ENCODE measurements at places on chromosomes 3 and 15.

DNA sequence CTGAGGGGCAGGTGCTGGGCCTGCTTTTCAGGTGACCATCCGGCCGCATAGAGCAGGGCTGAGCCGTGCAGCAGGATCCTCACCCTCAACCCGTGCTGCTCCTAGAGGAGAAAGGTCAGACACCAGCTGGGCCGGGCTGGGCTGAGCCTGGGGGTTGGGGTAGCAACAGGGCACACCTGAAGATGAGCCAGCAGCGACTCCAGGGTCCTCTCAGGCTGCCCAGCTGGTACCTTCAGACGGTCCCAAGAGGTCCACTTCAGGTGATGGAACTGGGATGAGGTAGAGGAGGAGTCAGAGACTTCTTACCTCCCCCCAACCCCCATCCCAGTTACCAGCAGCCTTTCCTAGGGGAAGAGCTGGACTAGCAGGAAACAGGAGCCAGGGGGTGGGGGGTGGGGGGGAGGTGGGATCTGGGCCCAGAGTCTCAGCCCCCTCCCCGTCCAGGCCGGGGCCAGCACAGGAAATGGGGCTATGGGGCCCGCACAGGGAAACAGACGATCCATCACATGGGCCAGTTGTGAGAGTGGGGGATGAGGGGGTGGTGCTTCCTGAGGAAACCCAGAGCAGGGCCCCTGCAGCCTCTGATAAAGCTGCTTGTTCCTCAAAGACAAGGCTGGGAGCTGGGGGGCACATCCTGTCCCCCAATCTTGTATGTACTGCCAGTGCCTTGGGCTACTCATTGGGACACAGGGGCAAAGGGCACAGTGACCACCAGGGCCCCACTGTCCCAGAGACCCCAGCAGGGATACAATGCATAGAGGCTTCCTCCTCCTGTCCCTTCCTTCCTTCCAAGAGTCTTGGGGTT lies 3.0 kb downstream of the INKA1 start:
- peak; percentile 40 for DNase-seq

DNA sequence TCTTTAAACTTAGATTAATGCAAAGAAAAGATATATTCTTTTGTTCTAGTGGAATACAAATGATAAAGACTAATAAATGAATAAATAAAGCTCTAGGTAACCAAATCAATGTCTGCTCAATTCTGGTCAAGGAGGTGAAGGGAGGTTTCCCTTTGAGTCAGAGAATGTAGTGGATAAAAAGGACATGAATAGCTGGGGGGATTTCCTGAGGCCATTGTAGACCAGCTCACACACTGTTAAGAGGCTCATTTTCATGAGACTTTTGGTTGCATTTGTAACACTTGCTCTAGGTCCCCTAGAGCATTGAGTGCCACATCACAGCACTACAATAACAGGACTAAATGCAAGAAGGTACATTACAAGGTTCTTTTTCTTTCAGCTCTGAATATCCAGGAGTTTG lies 170.7 kb downstream of the TIGIT start:
- no peak for DNase-seq

- peak; percentile 69 for DNase-seq
Observed at GRCh38 chr15:44194323-44195150, 534 bp downstream of the FRMD5 start.

DNA sequence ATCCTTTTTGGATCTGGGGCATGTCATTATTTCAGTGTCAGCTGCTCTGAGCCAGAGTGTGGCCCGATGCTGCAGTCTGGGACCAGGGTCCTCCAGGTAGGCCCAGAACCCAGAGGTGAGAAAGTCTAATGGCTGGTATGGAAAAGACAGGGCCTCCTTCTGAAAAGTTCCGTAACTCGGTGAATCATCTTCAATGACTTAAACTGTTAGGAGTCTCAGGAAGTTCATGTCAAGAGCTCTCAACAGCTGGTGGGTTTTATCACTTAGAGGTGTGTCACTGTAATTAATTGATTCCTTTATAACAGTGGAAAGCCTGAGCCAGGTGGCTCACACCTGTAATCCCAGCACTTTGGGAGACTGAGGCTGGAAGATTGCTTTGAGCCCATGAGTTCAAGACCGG lies 28.5 kb upstream of the PDE8A start:
- no peak for DNase-seq

DNA sequence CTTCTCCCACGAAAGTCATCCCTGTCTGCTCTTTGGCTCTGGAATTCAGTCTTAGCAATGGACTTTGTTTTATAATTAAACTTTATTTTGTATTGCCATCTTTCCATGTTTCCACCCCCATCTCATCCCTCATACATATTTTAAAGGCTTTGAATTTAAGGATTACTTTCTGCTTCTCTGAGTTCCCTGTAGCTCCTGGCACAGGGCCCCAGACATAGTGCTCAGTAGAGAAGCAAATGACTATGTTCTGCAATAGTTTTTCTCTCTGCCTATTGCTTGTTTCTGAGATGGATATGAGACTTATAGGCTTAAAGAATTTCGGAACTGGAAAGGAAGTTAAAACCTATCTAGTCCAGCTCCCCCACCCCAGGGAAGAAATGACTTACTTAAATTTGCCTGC lies 197.0 kb downstream of the LPP start:
- no peak for DNase-seq

DNA sequence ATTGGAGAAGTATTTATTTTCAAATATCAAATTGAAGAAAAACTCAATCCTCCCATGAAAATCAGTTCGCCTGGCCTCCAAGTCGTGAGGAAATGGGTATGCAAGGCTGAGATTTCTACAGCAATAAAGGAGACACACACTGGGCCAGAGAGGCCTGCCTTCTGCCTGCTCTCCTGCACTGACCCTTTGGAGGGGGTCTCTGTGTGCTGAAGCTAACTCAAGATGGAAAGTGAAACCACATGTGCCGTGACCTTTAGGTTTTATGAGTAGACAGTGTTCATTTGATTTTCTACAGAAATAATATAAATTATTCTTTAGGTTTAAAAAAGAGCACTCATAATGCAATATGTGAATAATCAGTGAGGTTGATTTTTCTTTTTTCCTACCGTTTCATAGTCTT lies 11.9 kb upstream of the SLC22A13 start:
- DNase-seq: no peak

- DNase-seq: no peak
Observed at GRCh38 chr3:52846432-52846965, 11.7 kb upstream of the MUSTN1 start.

- DNase-seq: no peak
Observed at GRCh38 chr15:35443376-35443775, 102.6 kb downstream of the DPH6 start.

- DNase-seq: no peak
Observed at GRCh38 chr3:11021611-11022011, 29.1 kb downstream of the SLC6A1 start.

DNA sequence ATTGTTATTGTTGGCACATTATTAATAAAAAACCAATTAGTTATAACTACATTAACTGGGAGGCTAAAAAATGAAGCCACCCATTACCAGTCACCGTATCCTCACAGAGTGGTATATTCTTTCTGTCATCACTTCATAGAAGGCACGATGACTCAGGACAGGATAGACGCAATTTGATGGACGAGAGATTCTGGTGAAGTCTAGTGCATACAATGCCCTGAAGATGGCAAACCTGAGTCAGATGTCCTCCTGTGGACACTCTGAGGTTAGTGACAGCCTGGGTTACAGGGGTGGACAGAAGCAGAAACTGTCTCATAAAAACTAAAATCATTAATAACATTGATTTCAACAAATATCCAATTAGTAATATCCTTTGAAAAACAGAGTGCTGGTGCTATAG lies 150.3 kb downstream of the SLC9A9 start:
- no peak for DNase-seq

GRCh38 chr3:56269755-56270535 lies 198.3 kb downstream of the ERC2 start:
- DNase-seq: no peak

Measured in adrenal gland (tissue), 19 donors.